ENCODE measurements at places on chromosomes 16 and 17.

- DNase-seq = no peak
Observed at GRCh38 chr17:50879086-50879485, 12.9 kb upstream of the TOB1 start.

DNA sequence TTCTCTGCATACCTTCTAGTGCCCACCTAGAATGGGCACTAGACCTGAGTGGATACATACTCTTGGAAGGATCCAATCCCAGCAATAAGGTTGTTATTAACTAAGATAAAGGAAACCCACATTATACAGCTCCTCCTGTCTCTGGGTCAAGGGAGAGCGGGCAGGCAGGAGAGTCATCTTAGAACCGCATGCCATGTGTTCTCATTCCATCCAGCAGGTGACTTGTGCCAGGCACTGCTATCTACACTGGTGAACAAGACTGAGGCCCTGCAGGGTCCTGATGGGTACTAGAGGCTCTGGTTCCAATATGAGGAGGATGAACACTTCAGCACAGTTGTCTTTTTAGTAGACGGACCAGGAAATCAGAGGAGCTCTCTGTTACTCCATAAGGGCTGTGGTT lies 5.9 kb upstream of the CD300H start:
- DNase-seq = no peak

- peak; percentile 58 for DNase-seq
Observed at GRCh38 chr16:16143038-16143763, 80.1 kb downstream of the ABCC6 start.

DNA sequence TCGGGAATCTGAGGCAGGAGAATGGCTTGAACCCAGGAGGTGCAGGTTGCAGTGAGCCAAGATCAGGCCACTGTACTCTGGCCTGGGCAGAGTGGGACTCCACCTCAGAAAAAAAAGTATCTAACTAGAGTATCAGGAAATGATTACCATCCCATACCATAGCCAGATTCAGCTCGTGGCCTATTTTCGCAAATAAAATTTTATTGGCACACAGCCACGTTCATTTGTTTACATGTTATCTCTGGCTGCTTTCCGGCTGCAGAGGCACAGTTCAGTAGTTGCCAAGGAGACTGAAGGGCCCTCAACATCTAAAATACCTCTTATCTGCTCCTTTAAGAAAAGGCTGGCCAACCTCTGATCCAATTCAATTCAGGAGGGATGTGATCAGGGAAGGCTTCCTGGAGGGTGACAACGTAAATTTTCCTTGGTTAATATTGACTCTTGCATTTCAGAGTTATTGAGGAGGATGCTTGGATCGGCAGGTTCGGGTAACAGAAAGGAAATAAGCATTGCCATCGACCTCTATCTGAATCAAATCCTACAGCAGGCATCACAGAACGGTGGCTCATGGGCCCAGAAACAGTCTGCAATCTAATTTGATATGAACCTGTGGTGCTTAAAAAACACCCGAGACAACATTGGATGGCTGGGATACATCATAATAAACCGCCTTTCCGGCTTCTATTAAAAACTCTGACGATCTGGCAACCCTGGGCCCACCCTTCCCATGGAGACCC lies 73.8 kb downstream of the XYLT1 start:
- no peak for DNase-seq

- DNase-seq = no peak
Observed at GRCh38 chr16:29320274-29320999, 86.1 kb downstream of the NPIPB11 start.

- DNase-seq = peak; percentile 92
Observed at GRCh38 chr17:36590082-36590481, 1.6 kb upstream of the DHRS11 start.

DNA sequence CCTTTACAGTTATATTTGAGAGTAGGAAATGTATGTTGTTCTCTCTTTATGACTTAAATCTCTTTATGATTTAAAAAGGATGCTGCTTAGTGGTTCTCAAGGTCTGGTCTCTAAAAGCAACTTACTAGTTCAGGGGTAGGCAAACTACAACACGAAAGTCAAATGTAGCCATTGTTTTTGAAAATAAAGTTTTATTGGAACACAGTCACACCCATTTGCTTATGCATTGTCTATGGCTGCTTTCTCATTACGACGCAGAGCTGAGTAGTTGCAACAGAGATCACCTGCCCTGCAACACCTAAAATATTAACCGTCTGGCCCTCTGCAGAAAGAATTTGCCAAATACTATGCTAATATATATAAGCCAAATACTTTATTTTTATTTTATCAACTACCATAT lies 58.2 kb downstream of the HELZ start:
- DNase-seq = no peak

DNA sequence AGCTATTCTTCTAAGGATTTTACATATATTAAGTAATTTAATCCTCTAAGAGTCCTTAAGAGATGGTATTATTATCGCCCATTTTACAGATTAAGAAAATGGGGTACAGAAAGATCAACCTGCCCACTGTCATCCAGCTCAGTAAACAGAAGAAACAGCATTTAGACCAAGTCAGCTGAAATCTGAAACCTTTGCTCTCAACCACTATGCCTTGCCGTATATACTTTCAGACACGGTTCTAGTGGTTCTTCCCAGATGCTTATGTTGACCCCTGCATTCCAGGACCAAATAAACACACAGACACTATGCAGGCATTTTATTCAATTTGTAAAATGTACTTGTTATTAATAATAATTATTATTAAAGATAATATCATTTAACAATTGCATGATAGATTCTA lies 854.8 kb downstream of the KCNJ2 start:
- DNase-seq = no peak

DNA sequence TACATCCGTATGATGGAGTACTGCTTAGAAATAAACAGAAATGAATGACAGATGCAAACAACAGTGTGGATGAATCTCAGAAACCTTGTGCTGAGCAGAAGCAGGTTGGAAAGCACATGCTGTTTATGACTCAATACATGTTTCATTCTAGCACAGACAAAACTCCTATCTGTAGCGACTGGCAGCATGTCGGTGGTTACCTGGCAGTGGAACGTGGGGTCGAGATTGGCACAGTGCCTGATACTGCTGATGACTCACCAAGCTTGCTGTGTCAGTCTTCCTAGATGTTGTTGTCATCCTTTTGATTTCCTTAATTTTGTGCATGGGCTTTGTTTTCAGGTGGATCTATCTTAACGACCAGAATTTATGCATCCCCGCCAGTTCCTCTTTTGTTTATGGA lies 62.1 kb downstream of the GAN start:
- DNase-seq = no peak

DNA sequence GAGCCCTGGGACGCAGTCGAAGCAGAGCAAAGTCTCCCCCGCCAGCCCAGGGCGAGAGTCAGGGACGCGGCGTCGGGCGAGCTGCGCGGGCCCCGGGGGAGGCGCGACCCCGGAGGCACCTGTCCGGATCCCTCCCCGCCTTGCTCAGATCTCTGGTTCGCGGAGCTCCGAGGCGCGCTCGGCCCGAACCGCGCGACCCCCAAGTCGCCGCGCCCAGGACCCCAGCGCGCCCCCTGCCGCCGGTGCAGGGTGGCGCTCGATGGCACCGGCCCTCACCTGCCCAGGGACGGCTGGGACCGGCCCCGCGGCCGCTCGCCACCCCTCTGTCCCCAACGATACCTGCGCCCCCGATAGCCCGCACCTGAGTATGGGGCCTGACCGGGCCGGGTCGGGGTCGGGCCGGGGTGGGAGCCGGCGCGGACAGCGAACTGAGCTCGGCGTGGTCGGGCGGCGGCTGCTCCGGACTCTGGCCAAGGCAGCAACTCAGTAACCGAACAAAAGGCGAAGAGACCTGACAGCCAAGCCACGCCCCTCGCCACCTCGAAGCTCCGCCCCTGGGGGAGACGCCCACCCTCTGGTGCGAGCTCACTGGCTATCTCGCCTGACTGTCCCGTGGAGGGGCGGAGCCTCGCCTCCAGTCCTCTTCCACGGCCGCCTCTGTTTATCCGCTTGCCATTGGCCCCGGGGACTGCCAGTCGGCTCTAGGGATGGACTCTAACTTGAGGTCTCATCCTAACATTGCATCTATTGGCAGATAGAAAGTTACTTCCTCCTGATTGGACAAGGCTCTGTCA lies at the start of gene JUP:
Gene JUP (minus strand): TSS at position 485 of the 794 bp plus-strand sequence. CDS start 14,857 bp downstream, outside the sequence.
- DNase-seq = peak; percentile 98

DNA sequence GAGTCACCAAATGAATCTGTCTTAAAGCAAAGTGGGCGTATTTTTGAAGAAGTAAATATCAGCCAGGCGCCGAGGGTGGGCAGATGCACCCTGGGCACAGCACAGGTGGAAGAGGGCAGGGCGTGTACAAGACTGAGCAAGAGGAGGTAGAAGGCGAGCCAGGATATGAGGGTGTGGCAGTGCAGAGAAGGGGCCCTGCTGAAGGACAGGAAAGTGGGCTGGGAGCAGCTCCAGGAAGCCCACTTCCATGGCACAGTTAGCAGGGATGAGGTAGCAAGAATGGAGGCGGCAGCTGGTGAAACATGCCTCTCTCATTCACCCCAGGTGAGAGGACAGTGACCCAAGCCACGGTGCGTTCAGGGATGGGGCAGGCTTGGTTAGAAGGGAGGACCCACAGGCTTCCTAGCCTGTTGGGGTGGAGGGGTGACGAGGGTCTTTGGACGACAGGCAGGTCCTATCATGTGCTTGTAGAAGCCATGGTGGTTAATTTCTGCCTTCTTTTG lies 149.3 kb downstream of the CLEC16A start:
- DNase-seq = no peak

DNA sequence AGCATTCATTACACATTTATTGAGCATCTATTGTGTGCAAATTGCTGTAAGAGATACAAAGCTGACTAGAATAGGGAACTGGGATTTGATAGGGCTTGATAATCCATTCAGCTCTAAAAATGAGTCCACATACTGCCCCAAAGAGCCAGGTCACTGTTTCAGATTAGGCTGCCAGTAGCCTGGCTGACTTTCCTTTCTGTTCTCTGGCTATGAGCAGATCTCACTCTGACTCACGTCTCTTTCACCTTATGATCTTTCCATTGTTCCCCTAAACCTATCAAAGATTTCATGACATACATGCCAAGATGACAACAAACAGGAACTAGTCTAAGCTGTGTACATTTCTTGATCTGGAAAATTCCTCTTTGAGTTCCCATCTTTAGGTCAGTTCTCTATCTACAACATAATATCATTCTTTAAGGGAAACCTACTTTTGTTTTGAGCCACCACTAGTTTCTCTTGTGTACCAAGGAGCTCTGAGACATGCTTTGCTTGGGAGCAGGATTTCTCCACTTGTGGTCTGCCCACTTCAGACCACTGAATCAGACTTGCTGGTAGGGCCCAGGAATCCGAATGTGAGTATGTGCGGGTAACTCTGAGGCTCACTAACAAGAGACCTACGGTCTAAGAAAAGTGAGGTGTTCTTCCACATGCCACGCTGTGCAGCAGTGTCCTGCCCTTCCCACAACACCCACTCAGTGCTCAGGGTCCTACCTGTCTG lies 40.9 kb upstream of the ICAM2 start:
- DNase-seq = no peak

GRCh38 chr16:678858-679813 lies 1.1 kb upstream of the STUB1 start:
- peak; percentile 67 for DNase-seq

DNA sequence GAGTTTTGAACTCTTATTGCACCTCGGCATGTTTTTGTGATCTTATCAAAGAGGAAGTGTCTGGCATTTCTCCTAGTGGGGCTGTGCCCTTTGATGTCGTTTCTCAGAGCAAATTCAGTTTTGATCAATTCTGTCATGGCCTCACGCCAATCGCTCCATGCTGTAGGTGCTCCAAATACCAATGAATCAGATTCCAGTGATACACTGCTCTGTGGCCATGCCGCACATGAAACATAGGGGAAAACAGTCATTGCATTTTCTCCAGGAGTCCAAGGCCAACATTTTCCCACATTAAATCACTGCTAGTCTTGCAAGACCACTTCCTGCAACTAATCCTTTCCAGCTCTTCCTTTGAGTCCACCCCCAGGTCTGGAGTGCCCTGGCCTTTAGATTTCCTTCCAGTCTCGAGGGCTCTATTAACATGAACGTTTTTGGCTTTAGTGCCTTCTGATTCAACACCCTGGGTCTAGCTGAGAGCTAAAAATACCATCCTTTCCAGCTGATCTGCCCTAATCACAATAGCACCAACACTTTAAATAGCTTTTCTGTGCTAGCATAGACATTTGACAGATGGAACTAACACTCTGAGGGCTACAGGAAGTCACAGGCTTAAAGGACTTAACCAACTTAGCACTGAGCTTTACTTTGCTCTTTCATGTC lies 18.2 kb upstream of the RASL10B start:
- no peak for DNase-seq

- no peak for DNase-seq
Observed at GRCh38 chr17:56740481-56740880, 93.2 kb downstream of the C17orf67 start.

DNA sequence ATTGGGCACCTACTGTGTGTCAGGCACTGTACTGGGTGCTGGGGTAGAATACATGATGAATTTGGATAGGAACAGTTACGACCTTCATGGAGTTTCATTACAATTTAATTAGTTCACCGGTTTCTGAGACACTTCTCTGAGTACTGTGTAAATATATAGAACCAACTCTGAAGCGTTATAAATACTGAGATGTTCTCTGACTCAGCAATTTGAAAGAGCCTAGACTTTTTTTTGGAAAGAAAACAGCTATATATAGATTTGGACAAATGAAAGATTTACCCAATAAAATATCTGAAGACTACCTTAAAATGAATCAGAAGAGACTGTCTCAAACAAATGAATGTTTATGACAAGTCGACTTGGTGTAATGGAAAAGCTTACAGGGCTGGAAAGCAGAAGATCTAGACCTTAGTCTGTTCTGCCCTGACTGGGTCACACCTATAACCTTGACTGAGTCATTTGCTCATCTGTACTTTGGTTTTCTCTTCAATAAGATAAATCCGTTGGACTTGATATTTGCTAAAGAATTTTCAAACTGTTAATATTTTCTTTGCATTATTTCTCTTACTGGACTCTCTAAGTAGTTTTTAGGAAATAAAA lies 4.6 kb upstream of the GAN start:
- no peak for DNase-seq
